ENCODE measurements at places on chromosomes 5 and 9.

- peak; percentile 3 for DNase-seq
Measured at GRCh38 chr9:132647355-132647754, 22.4 kb downstream of the DDX31 start.

DNA sequence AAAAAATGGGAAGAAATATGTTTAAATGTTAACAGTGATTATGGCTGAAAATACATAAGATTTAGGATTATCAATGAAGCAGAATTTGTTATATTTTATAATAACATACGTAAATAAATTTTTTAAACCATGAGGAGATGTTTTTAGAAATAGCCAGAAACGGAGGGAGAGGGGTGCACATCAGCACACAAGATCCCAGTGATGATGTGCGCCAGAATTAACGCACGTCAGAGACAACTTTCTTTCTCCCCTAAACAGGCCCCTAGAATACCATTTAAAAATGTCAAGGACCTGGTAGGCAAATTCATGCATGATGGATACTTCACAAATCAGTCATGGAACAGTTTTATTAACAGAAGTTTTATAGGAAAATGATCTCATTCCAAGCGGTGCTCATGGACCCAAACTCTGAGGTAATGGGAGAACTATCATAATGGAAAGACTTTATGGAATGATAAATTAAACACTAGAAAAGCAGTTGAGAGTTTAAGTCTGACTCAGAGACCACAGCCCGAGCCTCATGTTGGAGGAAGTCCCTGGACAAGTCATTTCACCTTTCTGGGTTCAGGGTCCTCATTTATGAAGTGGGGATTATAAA lies 258.9 kb upstream of the GAS1 start:
- no peak for DNase-seq

DNA sequence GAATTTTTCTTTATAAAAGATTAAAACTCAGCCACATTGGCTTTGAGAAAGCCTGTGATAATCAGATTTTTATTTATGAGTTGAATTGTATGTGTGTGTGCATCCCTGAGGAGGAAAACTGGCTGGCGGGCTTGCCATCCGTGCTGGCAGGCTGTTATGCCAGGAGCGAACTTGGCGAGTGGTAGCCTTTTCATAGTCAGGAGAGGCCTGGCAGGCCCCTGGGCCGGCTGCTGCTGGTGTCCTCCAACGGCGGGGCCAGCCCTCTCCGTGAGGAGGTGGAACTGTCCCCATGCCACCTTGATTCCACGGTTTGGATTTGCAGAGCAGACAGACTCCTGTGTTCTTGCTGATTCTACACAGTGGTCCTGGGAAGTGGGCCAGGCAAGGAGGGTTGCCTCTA lies 43.3 kb downstream of the ZNF618 start:
- no peak for DNase-seq

- no peak for DNase-seq
Measured at GRCh38 chr5:129082225-129083136, 12.1 kb upstream of the ISOC1 start.

- DNase-seq: no peak
Measured at GRCh38 chr5:155313518-155313917, 300.0 kb downstream of the KIF4B start.

GRCh38 chr5:173760461-173761177 lies 127.5 kb upstream of the CPEB4 start:
- DNase-seq: no peak

DNA sequence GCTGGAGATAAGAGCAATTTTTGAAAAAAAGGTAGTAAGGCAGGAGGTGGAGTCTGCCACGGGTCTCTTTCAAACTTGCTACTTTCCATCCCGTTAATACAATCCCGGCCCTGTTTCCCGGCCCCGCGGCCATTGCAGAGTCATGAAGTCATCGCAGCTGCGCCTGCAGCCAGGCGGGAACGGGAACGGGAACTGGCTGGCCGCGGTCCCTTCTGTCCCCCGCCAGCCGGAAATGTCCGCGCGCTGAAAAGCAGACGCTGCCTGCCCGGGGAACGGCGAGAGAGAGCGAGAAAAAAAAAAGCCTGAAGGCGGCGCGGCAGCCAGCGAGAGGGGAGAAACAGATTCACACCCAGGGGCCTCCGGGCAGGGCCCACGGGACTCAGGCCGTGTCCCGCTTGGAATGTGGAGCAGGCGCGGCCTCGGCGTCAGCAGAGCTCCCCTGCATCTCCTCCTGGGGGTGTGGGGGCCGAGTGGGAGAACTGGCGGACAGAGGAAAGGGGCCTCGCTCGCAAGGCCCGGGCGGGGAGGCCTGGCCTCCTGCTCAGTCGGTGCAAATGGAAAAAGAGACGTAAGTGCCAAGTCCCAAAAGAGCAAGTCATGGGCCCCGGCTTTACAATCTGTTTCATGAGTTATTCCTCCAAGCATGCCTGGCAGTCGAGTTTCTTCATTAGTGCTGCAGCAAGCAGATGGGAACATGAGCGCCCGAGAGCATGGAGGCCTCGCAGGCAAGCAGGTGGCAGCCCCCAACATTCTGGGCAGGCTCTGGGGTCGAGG lies 201.2 kb upstream of the GAS1 start:
- DNase-seq: no peak

DNA sequence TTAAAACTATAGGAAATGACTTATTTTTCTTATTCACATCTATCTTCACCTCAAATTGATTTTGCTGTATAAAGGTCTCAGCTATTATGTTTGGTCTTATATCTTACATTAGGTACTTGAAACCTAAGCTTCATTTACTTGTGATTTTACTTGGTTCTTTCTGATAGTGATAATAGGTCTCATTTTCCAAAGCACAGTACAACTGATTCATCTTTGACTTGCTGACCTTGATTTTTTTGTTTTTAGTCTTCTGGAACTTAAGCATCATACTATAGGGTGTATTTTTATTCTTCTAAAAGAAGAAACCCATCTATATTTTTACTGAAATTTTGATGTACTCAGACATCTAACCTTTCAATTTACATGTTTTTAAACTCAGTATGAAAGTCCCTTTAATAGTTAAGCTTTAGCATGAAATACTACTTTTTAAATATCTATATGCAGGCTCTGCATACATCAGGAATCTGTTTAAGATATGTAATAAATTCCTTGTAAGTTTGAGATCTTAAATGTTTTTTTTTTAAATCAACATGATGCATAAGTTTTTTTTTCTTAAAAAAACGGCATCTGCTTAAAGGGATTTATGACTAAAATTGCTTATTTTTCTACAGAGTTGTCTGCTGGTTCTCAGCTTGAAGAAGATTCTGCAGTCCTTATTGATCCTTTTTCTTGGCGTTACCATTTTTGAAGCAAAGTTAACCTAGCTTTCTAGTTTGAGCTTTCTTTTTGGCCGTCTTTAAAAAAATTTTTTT lies 13.3 kb downstream of the MATR3 start:
- DNase-seq: no peak

DNA sequence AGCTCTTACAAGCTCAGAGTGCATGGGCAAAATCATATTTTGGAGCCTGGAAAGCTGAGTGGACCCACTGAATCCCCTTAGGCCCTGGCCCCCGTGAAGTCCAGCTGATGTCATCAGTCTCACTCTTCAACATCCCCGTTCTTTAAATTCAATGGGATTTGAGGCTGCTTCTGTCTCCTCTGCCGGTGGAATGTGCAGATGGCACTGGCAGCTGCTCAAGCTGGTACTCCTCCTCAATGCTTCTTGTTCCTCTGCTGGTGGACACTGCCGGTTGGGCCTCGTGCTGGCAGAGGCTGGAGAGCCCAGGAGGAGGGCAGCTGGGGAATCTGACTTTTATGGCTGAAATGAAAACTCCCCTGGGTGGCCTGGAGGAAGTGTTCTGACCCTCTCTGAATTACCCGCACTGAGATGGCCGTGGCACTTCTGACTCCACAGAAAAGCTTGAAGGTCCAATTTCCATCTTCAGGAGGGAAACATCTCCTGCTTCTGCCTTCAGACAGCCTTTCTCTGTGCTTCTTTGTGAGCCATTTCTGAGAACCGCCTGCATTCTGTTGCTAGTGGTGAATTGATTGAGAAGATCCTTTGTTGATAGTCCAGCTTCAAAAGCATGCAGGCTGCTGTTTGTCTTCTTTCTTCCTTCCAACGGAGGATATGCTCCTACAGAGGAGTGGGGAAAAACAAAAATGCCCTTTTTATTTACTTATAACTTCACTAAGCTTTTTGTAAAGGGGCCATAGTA lies 298.9 kb downstream of the TMEM38B start:
- no peak for DNase-seq

DNA sequence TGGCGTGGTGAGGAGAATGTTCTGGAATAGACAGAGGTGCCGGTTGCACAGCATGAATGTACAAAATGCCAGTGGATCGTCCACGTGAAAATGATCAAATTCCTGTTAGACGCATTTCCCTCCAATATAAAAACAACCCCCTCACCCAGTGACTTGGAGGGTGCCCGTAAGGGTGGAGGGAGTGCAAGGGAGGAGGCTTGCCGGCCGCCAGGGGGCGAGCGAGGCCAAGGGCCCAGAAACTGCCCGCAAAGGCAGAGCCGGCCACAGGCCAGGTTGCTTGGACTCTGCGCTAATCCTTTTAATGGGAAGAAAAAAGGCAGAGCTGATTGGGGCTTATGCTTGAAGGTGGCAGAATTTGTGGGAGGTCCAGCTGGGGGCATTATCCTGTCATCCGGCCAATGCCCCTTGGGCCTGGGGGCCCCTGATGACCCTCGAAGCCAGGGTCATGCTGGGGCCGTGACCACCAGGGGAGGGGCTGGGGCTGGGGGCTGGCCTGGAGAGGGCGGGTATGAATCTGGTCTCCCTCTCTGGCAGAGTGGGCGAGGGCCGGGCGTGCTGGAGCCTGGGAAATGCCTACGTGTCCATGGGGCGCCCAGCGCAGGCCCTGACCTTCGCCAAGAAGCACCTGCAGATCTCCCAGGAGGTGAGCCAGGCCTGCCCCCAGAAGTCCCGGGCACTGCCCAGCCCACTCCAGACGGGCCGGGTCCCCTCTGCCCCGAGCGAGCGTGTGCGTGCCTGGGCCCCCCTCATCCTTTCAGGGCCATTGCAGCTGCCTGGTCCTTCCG lies 12.0 kb downstream of the GPSM1 start:
- no peak for DNase-seq

All from stimulated activated CD8-positive, alpha-beta memory T cell treated with anti-CD3 and anti-CD28 coated beads, Interleukin-7, amount 100 ng/mL, for 48 hours (primary cell).